ENCODE measurements at places on chromosomes 1 and 21.

- no peak for DNase-seq
Measured at GRCh38 chr1:234584926-234585325, 25.1 kb downstream of the IRF2BP2 start.

DNA sequence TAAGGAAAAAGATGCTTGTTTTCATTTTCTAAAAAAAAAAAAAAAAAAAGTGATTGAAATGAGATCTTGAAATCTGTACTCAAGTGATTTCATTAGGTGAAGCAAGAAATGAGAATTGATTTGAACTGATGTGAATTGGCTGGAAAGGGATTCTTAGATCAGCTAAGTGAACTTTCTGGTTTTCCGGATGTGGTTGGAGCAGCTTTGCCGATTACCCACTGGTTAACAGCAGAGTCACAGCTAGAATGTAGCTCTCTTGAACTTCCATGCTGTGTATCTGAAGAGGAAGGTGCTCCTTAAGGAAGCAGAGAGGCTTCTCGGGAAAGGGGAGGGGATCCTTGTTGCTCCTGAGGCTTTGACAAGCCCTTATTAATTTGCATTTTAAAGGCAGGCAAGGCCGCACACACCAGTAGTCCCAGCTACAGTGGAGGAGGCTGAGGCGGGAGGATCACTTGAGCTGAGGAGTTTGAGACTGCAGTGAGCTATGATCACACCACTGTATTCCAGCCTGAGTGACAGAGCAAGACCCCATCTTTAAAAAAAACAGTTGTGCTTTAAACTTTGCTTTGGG, 28.7 kb upstream of the PWP2 start:
- no peak for DNase-seq

DNA sequence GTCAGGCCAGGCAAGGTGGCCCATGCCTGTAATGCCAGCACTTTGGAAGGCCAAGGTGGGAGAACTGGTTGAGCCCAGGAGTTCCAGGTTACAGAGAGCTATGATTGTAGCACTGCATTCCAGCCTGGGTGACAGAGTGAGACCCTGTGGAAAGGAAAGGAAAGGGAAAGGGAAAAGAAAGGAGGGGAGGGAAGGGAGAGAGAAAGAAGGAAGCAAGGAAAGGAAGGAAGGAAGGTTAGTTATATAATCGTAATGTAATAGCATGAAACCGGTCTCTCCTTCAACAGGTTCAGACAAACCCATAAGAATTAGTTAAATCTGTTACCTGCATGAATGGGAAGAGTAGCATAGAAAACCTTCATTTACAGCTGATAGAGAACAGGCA, 1.2 kb upstream of the PAQR7 start:
- no peak for DNase-seq

DNA sequence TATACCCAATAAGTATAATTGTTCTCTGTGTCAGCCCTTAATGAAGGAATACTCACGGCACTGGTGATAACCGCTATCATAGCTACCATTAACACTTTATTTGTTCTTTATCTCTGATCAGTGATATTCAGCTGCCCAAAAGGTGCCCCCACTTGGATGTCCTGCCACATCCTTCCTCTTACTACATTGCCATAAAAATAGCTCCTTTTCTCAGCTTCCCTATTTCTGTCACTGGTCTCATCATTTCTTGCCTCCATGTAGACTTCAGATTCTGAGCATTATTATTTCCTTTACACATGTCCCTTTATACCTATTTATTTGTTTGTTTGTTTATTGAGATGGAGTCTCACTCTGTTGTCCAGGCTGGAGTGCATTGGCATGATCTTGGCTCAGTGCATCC, 2.7 kb upstream of the RAB29 start:
- DNase-seq, result no peak

DNA sequence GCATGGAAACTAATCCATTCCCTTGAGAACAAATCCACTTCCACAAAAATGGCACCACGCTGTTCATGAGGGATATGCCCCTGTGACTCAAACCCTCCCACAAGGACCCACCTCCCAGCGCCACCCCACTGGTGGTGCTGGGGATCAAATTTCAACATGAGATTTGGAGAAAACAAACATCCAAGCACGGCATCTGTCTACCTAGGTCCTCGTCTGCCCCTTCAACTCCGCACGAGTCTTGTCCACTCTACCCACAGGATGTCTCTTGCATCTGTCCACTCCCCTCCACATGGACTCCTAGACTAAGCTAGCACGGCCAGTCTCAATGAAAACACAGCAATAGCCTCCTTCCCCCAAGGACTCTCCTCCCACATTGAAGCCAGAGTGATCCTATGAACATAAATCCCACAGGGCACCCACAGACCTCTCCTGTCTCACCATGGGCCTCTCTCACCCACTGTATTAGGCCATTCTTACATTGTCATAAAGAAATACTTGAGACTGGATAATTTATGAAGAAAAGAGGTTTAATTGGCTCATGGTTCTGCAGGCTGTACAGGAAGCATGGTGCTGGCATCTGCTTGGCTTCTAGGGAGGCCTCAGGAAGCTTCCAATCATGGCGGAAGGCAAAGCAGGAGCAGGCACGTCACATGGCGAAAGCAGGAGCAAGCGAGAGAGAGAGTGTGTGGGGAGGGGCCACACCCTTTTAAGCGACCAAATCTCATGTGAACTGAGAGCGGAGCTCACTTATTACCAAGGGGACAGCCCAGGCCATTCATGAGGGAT, 101.4 kb downstream of the TOMM20 start:
- no peak for DNase-seq

DNA sequence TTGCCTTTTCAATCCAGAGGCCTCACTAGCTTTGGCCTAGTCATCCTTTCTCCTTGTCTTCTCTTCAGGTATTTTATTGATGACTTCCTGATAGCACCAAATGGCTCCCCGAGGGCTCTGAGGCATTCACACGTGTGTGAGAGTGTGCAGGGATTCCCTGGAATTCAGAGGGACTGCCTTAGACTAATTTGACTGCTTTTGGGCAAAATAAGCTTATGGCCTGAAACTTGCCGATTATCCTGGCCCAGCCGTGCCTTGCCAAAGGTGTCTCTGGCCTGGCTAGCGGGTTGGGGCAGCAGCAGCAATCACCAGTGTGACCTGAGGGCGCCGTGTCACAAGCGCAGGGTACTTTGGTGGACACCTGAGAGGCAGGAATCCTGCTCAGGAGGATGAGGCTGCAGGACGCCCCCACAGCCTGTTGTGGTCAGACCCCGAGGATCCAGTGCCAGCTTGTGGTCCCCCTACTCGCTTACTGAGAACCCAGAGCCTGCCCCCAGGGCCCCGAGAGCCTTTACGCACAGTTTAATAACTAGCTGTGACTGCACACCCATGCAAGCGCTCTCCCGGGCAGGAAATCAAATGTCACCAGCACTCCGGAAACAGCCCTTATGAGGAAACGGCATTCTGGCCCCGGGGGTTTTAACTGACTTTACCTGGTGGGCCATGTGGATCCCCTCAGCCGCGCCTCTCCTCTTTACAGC, 62.8 kb upstream of the PDE9A start:
- DNase-seq, result no peak

DNA sequence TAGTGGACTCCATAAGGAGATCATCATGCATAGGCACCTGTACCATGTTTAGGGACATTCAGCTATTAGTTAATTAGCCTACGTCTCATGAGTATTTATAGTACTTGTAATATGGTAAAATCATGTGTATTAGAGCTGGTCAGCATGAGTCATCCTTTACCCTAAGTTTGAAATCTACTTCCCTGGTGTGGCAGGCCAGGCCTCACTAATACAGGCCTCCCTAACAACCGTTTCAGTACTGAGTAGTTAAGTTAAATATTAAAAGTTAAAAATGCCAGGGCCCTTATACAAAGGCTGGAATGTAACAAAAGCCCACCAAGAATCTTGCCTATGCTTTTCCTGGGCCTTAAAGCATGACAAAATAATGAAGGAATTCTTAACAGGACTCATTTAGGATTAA, 356.3 kb upstream of the DPYD start:
- peak; percentile 7 for DNase-seq

DNA sequence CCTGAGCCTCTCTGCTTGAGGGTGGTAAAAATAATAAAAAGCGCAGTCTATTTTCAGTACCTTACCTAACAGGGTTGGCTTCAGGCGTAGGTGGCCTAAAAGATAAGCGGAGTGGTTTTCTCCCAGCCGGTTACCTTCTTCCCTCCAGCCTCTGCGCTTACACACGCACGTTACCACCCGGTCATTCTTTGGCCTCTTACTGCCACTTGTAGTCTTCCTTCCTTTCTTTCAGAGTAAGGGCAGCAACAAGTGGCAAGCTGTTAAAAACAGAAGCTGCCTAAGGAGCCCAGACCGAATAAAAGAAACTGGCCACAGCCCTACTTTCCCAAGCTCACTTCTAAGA, 35.4 kb downstream of the CLCA1 start:
- DNase-seq, result no peak

DNA sequence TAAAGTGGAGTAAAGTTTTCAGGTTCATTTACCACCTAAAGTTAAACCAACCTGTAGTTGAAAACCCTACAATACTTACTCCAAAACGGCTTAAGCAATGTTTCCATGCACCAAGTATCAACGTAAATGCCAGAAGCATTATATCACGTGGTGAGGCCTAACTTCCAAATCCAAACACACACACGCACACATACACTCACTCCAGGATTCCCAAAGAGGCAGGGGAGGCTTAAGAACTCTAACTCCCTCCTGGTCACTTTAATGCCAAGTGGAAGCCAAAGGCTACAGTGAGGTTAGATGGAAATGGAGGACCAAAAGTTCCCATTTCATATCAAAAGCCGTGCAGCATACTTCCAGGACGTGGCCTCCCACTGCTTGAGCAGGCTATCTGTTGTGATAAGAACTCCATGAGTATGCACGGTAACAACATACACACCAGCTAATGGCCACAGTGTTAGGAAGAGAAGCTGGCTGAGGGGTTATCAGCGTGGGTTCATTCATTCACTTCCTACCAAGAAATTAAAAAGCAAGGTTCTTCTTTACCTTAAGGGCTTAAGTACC, 224.1 kb downstream of the SLC45A1 start:
- DNase-seq, result no peak

- no peak for DNase-seq
Measured at GRCh38 chr1:173039626-173040025, 11.1 kb downstream of the TNFSF18 start.

- no peak for DNase-seq
Measured at GRCh38 chr1:173195596-173196088, 11.5 kb downstream of the TNFSF4 start.

DNA sequence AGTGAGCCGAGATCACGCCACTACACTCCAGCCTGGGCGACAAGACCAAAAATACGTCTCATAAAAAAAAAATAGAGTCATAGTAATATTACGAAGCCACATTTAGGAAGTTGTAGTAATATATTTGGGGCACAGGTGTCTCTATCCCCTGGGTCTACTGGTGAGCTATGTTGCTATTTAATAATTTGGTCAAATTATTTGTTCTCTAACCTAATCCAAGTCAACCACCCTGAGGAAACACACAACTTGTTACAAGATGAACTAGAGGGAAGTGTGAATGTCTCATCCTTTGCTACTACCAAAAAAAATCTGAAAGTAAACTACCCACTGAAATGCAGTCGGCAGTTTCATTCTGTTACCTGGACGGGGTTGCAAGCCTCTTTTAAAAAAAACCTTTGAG, 35.3 kb downstream of the RGS8 start:
- no peak for DNase-seq

DNA sequence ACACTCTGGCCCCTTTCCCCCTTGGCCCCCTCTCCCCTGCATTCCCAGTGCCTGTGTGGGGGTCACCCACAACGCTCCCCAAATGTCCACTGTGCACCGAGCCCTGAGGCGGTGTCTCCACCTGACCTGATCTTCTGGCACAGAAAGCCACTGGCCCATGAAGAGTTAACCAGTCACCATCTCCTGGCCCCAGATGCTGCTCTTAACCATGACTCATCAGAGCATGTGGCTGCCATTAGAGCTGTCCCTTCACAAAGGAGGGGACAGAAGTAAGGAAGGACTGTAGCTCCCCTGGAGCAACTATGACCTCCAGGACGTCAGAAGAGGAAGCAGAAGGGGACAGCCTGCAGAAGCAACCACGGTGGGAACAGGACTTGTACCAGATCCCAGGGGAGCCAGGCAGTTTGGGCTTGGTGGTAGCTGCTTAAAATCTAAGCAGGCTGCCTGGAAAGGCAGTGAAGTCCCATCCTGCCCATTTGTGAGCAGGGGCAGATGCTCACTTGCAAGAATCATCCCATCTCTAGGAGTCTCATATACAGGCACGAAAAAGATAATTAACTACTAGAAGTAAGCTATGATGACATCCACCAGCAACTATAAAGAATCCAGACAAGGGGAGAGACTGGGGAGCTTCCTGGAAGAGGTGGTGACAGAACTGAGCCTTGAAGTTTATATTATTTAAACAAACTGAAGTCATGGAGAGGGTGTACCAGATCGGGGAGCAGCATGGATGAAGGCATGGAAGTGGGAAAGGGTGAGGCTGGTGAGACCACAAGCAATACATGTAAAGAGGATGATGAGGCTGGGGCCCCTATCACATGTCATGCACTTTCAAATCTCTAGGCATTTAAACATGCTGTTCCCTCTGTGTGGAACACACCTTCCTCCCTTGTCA, 1.1 kb upstream of the TTC39A start:
- DNase-seq, result peak; percentile 84

- no peak for DNase-seq
Measured at GRCh38 chr1:53577761-53578100, 118.5 kb downstream of the DMRTB1 start.

GRCh38 chr1:181181792-181182585, 93.5 kb downstream of the IER5 start:
- DNase-seq, result no peak

- no peak for DNase-seq
Measured at GRCh38 chr1:28966617-28967016, 52.2 kb downstream of the EPB41 start.
